ENCODE measurements at places on chromosomes 3 and 15. TPM values are rescaled to one million over a fixed set of nuclear protein-coding genes. Genes with fewer than 3 reads are reported as not detected.

The CRABP1 gene
- total RNA-seq: not detected

- no peak for DNase-seq
Measured at GRCh38 chr3:10845001-10845761, 29.2 kb downstream of the SLC6A11 start.

GRCh38 chr15:89654301-89654761, 936 bp downstream of the KIF7 start:
- no peak for DNase-seq

DNA sequence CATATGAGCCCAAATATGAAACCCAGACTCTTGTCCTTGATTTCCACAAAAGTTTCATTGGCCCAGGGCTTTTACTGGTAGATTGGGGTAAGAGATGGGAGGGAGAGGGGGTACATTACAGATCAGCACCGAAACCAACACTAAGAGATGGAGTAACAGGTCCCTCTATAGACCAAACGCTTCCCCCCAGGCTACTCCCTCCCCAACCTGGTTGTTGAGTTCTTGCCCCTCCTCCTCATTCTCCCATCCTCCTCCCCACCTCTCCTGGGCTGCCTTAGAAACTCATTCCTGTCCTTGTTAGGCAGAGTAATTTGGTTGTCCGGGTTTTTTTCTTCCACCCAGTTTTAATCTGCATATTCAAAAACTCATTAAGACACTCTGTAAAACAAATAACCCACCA, 74.1 kb downstream of the MESD start:
- DNase-seq: no peak

DNA sequence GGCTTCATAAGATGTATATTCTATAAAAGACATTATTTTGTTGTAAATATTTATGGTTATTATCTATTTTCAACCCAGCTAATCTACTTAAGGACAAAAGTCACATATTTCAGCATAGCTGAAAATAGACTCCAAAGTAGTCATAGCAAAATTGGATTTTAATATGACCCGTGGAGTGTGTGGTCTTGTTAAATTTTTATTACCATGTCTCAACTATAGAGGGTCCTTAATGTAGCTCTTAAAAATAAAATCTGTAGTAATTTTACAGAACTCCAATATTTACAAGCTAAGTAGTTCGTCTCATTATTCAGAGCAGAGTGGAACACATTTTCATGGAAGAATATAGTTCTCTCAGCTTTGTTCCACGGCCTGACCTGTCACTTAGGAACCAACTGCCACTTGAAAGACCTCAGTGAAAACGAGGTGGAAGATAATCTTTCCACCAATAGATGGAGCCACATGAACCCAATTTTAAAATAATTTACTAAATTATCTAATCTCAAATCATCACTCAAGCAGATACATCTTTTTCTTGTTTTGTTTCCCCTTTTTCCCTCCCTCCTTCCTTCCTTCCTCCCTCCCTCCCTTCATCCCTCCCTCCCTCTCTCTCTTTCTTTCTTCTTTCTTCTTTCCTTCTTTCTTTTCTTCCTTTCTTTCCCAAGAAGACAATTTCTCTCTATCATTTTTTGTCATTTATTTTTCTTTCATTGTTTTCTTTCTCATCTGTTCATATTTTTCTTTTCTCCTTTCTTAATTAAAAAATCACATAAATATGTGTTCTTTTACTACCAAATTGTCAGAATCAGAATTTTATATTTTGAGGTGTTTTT, 97.2 kb downstream of the CLDN1 start:
- no peak for DNase-seq

DNA sequence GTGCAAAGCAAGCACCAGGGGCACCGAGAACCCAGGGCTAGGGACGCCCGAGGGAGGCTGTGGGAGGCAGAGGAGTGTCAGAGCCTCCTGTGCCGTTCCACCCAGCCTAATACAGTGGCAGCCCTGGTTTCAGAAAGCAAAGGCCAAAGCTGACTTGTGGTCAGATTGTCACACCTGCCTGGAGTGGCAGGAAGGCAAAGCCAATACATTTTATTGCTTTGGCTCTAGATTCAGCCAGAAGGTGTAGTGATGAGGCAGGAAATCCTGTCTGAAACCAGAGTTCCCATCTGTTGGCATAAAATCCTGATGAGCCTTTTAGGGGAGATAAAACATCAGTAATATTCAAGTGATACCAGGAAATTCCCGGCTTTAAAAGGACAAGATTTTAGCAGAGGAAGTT, 168.3 kb downstream of the SLCO3A1 start:
- no peak for DNase-seq

DNA sequence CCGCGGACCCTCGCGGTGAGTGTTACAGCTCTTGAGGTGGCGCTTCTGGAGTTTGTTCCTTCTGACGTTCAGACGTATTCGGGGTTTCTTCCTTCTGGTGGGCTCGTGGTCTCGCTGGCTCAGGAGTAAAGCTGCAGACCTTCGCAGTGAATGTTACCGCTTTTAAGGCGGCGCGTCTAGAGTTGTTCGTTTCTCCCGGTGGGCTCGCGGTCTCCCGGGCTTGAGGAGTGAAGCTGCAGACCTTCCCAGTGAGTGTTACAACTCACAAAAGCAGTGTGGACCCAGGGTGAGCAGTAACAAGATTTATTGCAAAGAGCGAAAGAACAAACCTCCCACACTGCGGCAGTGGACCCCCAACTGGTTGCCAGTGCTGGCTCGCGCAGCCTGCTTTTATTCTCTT, 177.1 kb downstream of the UACA start:
- DNase-seq: no peak

The DAZL gene
- not detected for total RNA-seq

- no peak for DNase-seq
Measured at GRCh38 chr3:9913601-9914000, 3.3 kb upstream of the IL17RC start.

- no peak for DNase-seq
Measured at GRCh38 chr15:64092864-64093626, 593 bp downstream of the CIAO2A start.

All from T-helper 17 cell (primary cell).